Activated CD4-positive, alpha-beta T cell treated with anti-CD3 and anti-CD28 coated beads, Interleukin-2, amount 50 U/mL, for 48 hours (primary cell): ENCODE measurements at places on chromosomes 2 and 18.

DNA sequence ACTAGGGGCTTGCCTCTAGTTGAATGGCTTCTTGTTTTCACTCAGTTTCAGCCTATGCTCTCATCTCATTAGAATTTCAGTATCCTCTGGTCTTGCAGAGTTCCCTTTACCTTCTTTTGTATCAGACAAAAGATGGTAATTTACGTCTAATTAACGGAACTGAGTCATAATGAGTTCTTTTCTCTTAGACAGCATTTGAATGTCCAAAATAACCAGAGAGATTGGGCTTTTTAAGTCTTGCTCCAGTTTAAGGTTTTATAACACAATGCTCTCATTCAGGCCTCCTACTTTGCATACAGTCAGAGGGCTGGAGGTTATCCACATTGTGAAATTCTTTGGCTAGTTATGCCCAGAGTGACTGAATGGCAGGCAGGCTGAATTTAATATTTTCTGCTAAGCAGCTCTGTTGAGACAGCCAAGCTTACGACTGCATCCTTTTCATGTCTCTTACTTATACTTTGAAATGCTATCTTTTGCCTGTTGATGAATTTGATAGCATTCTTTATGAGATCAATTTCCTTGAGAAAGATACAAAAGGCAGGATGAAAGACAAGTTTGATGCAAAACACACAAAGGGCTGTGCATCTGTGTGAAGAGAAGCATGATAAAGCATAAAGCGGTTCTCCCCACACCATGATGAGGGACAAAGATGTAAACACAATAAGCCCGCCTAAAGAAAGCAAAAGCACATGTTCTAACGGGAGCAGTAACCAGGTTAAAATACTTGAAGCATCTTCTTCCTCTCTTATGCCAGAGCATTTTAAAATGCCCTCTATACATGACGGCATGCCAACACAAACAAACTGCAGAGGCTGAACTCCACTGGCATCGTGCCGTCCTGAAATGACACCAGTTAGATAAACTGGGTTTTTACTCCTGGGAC lies 90.0 kb downstream of the CDH2 start:
- DNase-seq, result no peak

- no peak for DNase-seq
Measured at GRCh38 chr2:225765820-225766219, 366.3 kb downstream of the NYAP2 start.

DNA sequence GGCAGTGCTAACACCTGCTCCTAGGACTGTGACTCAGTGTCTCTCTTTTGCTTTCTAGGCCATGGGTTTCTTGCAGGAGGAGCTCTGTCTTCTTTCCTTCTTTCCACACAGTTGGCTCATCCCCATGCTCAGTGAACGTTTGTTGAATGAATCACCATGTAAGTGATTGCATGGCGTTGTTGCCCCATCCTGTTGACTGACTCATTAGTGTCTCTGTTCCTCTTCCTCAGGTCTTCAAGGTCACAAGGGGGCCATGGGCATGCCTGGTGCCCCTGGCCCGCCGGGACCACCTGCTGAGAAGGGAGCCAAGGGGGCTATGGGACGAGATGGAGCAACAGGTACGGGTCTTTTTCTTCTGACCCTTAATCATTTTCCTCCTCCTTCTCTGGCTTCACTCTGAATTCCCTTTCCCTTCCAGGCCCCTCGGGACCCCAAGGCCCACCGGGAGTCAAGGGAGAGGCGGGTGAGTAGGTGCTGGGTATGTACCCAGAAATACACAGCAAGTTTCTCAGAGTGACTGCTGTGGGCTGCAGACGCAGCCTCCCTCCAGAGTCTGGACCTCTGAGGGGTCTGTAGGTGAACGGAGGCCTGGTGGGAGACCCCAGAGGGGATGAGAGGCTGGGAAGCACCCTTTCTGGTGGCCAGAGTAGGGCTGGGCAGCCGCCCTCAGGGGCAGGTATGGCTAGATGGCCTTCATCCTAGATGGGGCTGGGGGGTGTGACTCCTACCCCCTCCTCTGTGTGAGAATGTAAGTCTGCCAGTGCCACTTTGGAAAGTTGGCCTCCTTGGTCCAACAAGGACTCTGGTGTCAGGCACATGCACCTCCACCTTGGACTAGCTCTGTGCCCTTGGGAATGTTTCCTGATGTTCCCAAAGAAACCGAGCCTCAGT lies 32.4 kb downstream of the MARCO start:
- DNase-seq, result no peak

DNA sequence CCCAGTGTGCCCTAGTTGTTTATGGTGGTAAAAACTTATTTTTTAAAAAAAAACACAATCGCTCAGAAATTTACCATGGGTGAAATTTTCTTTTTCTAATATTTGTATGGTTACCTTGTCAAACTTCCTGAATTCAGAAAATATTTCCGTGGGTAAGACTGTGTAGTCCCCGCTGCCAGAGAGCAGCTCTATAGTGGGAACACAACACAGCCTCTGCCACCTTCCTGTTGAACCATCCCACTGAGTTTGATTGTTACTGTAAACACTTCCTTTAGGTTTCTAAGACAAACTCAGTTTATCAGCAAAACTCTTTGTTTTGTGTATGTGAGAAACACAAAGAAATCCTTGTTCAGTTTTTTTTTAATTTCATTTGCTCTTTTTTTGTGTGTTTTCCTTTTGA lies 17.9 kb downstream of the DNAH6 start:
- no peak for DNase-seq

- no peak for DNase-seq
Measured at GRCh38 chr2:129721236-129721635, 258.2 kb upstream of the RAB6C start.

DNA sequence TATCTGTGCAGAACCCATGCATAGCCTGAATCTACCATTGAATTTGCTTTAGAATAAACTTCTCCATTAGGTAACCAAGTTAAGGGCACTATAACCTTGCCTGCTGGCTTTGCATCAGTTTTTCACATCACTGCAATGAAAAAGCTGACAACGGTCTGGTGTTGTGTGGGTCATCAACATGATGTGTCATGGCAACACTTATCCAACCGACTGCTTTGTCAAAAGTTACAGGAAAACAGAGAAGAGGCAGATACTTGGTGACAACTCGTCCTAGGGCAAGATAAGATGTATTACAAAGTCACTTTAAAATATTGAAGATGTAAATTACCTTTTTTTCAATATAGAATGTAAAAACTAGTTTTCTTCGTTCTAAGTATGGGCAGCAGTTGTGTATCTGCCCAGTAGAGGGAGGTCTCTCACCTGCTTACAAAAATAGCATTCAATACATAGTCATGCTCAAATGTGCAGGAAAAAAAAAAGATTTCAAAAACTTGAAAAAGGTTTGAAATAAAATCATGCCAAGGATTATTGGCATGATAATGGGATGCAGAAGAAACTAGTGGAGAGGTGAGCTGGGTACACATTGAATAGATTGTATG lies 96.3 kb downstream of the EVA1A start:
- no peak for DNase-seq

GRCh38 chr2:237270520-237270919 lies 143.4 kb downstream of the COL6A3 start:
- DNase-seq, result no peak

DNA sequence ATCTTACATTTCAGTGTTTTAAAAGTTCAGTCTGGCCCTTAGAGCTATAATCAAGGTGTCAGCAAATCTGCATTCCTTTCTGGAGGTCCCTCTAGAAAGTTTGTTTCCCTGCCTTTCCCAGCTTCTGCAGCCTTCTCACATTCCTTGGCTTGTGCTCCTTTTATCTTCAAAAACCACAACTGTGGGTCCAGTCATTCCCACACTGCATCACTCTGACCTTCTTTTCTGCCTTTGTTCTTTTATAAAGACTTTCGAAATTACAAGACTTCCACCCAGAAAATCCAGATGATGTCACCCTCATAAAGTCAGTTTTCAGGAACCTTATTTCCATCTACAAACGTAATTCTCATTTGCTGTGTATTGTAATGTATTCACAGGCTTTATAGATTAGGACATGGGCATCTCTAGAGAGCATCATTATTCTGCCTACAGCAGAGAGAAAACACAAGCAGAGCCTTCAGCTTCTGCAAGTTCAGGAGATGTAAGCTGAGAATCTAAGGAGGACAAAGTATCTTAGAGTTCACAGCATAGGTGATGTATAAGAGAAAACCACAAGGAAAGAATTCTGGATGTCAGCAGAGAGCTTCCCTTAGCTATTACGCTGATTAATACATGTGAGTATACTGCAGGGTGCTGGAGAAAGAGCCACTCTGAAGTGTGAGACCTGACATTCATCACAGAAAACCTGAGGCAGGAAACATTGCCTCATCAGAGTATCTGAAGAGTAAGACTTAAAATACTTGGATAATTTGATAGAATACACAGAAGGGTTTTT lies 1100.2 kb downstream of the CBLN2 start:
- no peak for DNase-seq

GRCh38 chr2:134367213-134367612 lies 113.3 kb downstream of the MGAT5 start:
- DNase-seq, result no peak

GRCh38 chr18:629269-630150 lies 27.9 kb upstream of the TYMS start:
- DNase-seq, result peak; percentile 8

DNA sequence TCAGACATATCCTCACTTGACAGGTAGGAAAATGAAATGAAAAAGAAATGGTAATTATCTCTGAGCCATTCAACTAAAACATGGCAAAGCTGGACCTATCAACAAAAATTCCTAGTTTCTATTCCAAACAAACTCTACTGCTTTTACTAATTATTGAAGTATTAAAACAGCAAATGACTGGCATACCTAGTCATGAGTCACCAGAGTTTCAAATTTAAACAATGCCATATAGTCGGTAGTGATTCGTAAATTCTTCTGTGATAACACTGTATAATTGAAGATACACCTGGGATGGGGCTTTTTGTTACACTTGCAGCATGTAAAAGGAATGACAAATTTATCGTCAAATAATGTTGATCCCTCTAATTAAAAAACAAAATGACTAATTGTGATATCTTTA lies 153.1 kb upstream of the THUMPD2 start:
- DNase-seq, result no peak

GRCh38 chr18:56315363-56315762 lies 323.0 kb downstream of the TXNL1 start:
- DNase-seq, result no peak

GRCh38 chr18:41992066-41992465 lies 37.0 kb downstream of the PIK3C3 start:
- no peak for DNase-seq

- no peak for DNase-seq
Measured at GRCh38 chr2:13015532-13016320, 299.0 kb downstream of the TRIB2 start.

GRCh38 chr2:137947032-137947727 lies 17.1 kb upstream of the HNMT start:
- no peak for DNase-seq

DNA sequence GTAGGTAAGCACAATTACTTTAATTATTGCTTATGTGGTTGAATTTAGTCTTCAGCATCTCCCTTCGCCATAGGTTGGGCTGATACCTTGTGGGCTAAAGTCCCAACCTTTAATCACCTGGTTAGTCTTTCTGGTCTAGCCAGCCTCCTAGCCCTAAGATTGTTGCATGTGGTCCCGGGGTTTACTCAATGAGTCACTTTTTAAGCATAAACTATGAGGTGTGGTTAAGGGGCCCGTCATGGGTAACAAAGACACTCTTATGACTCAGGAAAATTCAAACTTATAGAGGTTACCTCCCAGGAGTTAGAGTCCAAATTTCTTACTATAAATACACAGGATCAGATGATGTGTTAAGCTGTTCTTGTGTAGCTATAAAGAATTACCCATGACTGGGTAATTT lies 841.6 kb downstream of the TRIB2 start:
- DNase-seq, result no peak

DNA sequence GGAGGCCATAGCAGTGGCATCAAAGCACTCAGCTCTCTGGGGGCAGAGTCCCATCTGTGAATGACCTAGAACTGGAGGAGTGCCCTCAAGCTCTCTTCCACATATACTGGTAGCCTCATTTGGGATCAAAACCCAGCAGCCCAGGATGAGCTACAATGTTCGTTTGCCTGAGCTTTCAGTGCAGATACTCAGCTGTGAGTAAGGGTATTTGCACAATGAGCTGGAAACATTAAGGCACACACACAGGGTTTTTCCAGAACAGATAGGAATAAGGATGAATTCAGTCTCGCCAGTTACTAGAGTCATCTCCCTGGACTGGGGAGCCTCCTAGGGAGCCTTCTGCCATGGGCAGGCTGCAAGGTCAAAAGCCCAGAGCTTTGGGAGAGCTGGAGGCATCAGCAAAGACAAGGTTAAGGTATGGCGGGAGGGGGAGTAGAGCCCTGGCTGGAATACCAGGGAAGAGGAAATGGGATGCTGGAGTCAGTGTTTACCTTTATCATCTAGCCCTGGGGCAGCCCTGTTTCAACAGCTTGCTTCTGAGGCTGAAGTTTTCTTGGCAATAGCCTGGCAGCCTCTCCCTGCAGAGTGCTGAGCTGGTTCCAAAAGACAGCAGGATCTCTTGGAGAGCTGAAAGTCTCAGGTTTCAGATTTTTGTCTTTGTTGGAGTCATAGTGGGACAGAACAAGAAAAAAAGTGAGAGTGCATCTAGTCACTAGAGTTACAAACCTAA lies 187.7 kb downstream of the LOXHD1 start:
- DNase-seq, result no peak

GRCh38 chr2:135993421-135993820 lies 8.0 kb upstream of the DARS1 start:
- no peak for DNase-seq

- DNase-seq, result no peak
Measured at GRCh38 chr2:119366161-119366648, 429 bp downstream of the C2orf76 start.

DNA sequence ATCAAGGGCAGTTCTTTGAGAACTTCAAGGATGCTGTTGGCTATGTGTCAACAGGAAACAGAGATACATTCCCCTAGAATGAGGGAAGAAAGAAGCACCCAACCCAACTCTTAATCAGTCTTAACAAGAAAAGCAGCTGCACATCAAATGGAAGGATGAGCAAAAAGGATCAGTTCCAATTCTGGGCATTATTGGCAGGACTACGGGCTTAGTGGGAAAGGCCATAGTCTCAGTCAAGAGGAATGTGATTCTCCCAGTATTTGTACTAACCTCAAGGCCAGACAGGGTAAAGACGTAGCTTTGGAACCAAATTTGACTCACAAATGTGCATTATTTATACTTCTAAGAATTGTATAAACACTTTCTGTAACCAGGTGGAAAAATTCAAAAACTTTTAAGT lies 18.2 kb downstream of the BMP10 start:
- DNase-seq, result no peak

- DNase-seq, result no peak
Measured at GRCh38 chr18:36396190-36396589, 98.7 kb downstream of the FHOD3 start.

GRCh38 chr2:64846177-64846576 lies 143.0 kb upstream of the SLC1A4 start:
- no peak for DNase-seq

DNA sequence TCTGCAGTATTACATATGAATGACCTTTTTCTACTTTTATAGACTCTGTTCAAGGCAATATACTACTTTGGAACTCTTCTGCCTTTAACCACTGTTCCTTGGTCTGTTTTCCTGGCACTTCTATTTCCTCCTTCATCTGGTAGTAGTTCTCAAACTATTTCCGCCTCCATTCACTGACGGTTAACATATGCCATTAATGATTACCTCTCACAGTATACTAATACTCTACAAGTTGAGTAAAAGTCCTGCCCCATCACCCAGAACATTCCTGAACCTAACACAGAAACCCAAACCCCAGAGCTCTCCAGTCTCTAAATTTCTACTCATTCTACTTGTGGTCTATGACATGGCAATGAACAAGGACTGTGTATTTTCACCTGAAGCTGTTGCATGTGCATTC lies 4.5 kb downstream of the GFPT1 start:
- no peak for DNase-seq

- DNase-seq, result no peak
Measured at GRCh38 chr2:1166976-1167375, 216.3 kb downstream of the SNTG2 start.

- no peak for DNase-seq
Measured at GRCh38 chr18:61553045-61553659, 219.9 kb downstream of the CDH20 start.
